ENCODE measurements at places on chromosomes 1 and 21. TPM values are rescaled to one million over a fixed set of nuclear protein-coding genes. Genes with fewer than 3 reads are reported as not detected.

Gene DPYD
- total RNA-seq, result 55.2 TPM

Gene VASH2
- total RNA-seq, result not detected

Gene SLC25A34
- 0.54 TPM for total RNA-seq

Gene MYCL
- total RNA-seq, result 0.81 TPM

Gene CDA
- total RNA-seq, result 1.6 TPM

Gene HJV
- total RNA-seq, result not detected

Gene FLG2
- not detected for total RNA-seq

Gene SYDE2
- 1.3 TPM for total RNA-seq

Gene OLFML2B
- total RNA-seq, result 2.1 TPM

Gene C1orf167
- 3.6 TPM for total RNA-seq

Gene TRIM67
- not detected for total RNA-seq

Gene RIMKLA
- total RNA-seq, result not detected

Gene LIN28A
- total RNA-seq, result not detected

Gene RIIAD1
- total RNA-seq, result not detected

Gene FMO2
- 58.6 TPM for total RNA-seq

Gene CD34
- 18.3 TPM for total RNA-seq

Gene YBX1
- 667 TPM for total RNA-seq

Gene RUNX3
- not detected for total RNA-seq

Gene TNFAIP8L2
- total RNA-seq, result not detected

Gene OR6F1
- total RNA-seq, result not detected

Gene ZNF648
- total RNA-seq, result not detected

Gene GNG12
- total RNA-seq, result 200 TPM

Gene ACADM
- 23.6 TPM for total RNA-seq

Gene FNBP1L
- total RNA-seq, result 19.3 TPM

Gene PRRX1
- total RNA-seq, result 46.5 TPM

Gene OLFML3
- 28.7 TPM for total RNA-seq

Gene ATP1A2
- not detected for total RNA-seq

Gene NT5C1A
- total RNA-seq, result not detected

Gene S100A8
- total RNA-seq, result not detected

Gene RHBDL2
- not detected for total RNA-seq

Gene LRRC7
- total RNA-seq, result not detected

Gene DCST1
- not detected for total RNA-seq

Gene RAP1GAP
- total RNA-seq, result 0.36 TPM

Gene ALX3
- not detected for total RNA-seq

Gene ELAPOR1
- total RNA-seq, result not detected

Gene DCST2
- 0.18 TPM for total RNA-seq

Gene RHBG
- not detected for total RNA-seq

Gene C1orf210
- total RNA-seq, result not detected

Gene ZNHIT6
- total RNA-seq, result 12.3 TPM

Gene FBXO42
- total RNA-seq, result 9.4 TPM

Gene EDARADD
- total RNA-seq, result not detected

Gene C4BPB
- total RNA-seq, result not detected

Gene CFHR3
- not detected for total RNA-seq

Gene B3GALT2
- 0.49 TPM for total RNA-seq

Gene IGSF9
- not detected for total RNA-seq

Gene S100A14
- total RNA-seq, result not detected

Gene AZIN2
- 0.72 TPM for total RNA-seq

Gene RGS18
- total RNA-seq, result not detected

Gene CELA3B
- total RNA-seq, result not detected

Gene TRIM46
- 1.1 TPM for total RNA-seq

Gene CR1
- not detected for total RNA-seq

Gene SLC26A9
- not detected for total RNA-seq

Gene CD164L2
- not detected for total RNA-seq

Gene G0S2
- 14.8 TPM for total RNA-seq

Gene DLGAP3
- total RNA-seq, result 0.18 TPM

Gene B3GALT5
- total RNA-seq, result not detected

Gene TMIGD3
- total RNA-seq, result not detected

Gene TFF3
- not detected for total RNA-seq

Gene KISS1
- not detected for total RNA-seq

Gene PEAR1
- total RNA-seq, result 16.7 TPM

All from cardiac atrium fibroblast (primary cell).